Activated CD8-positive, alpha-beta memory T cell treated with anti-CD3 and anti-CD28 coated beads for 1 hour (primary cell): ENCODE measurements at places on chromosomes 1 and 21.

DNA sequence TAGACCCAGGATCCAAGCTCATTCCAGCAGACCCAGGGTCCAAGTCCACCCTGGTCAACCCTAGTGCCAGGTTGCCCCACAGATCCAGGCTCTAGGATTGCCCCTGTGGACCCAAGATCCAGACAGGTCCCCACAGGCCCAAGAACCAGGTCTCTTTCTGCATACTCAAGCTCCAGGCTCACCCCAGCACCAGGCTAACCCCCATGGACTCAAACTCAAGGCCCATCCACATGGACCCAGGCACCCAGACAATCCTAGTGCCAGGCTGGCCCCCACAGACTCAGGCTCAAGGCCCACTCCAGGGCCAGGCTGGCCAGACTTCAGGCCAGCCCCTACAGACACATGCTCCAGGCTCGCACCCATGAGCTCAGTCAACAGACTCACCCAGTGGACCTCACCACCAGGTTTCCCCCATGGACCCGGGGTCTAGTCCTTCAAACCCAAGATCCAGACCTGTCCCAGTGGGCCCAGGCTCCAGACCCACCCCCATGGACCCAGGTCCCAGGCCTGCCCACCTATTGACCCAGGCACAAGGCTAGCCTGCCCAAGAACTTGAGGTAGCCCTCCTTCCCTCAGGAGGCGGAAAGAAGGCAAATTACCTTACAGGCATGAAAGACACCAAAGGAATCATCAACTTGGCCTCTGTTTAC is 124.4 kb downstream of the SMYD3 start:
- no peak for DNase-seq

DNA sequence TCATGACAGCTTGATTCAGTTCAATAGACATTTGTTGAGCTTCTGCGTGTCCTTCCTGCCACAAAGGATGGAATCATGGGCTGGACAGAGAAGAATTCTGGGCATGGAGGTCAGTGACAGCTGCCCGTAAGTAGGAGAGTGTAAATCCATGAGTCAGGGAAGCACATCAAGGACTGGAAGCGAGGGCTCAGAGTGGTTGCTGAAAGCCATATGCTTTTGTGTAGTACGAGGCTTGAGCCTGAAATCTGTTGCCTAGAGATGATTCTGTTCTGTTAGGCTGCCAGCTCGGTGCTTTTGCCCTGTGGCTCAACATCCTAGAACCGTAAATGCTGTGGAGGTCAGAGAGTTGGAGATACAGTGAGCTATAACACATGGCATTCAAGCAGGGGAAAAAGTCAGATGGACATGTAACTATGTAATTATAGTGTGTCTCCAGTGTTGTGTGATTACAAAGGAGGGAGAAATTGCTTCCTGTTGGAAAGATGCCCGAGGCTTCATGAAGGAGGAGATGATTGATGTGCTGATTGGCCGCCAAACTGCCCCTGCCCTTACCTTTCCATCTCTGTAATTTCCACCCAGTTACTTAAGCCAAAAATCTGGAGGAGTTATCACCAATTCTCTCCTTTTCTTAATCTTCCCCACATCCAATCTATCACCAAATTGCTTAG is 92.8 kb upstream of the CACNA1E start:
- DNase-seq: no peak

- DNase-seq: no peak
Observed at GRCh38 chr1:3915551-3916121, 15.6 kb upstream of the C1orf174 start.

DNA sequence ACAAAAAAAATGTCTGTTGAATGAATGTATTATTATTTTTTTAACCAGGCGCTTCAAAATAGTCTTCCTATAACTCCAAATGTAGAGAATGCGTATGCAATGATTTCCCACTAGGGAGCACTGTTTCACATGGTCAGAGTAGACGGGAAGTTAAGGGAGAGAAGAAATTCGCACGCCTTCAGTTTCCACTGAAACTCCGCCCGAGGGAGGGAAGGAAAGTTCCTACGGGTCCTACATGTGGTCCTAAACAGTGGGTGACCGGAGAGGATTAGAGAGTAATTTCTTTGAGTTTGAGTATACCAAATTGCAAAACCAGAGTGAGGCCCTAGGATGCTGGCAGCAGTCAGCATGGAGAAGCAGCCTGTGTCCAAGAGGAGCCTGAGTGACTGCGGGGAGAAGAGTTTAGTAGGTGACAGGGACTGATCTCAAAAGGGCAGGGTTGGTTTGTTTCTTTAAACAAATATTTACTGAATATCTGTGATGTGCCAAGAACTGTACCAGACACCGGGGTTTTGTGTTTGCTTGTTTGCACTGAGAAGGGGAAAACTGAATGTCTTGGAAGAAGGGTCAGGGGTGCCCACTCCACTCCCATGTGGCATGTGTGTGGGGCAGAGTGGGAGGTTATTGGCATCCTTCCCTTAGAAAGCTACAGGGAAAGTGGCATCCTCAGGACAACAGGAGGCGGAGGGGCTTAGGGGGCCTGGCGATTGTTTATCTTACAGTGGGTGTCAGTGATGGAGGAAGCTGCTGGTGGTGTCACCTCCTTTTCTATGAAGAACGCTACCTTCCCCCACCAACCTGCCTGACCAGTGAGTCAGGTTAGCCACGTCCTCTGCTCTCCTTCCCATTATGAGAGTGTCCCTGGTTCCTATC is 22.8 kb downstream of the RNU5D-1 start:
- no peak for DNase-seq

GRCh38 chr1:246695136-246695535 is 29.1 kb upstream of the SCCPDH start:
- no peak for DNase-seq

- DNase-seq: no peak
Observed at GRCh38 chr1:47758341-47759250, 238.6 kb downstream of the TRABD2B start.

- DNase-seq: no peak
Observed at GRCh38 chr1:2322065-2322571, 69.2 kb downstream of the MORN1 start.

DNA sequence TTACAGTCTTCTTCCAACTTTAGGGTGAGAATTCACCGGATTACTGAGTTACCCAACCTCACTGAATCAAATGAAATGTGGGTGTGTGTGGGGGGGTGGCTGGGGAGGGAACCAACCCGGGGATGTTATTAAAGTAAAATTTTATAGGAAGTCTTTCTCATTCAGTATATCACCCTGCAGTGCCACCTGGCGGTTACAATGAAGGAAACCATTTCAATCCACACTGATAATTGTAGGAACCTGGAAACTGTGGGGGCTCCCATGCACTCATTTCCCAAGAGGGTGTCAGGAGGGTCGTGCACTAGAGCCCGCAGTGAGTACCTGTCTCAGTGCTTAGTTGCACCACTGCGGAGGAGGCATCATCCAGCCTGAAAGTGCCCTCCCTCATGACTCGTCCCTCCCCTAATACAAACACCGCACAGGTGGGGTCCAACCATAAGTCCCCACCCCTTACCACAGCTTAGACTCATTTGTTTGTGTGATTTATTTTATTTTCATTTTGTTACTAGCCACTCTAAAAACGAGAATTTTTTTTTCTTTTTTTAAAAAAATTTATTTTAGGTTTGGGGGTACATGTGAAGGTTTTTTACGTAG is 29.1 kb upstream of the IGSF5 start:
- peak; percentile 17 for DNase-seq
